ENCODE measurements at places on chromosomes 7 and 10. TPM values are rescaled to one million over a fixed set of nuclear protein-coding genes. Genes with fewer than 3 reads are reported as not detected.

The ADAM22 gene
- total RNA-seq = 4.2 TPM

The PNLIP gene
- total RNA-seq = 1.5 TPM

The SPDYE16 gene
- total RNA-seq = not detected

The EPO gene
- not detected for total RNA-seq

- DNase-seq = no peak
These were observed 28.2 kb downstream of the COL26A1 start for GRCh38 chr7:101390901-101391301.

DNA sequence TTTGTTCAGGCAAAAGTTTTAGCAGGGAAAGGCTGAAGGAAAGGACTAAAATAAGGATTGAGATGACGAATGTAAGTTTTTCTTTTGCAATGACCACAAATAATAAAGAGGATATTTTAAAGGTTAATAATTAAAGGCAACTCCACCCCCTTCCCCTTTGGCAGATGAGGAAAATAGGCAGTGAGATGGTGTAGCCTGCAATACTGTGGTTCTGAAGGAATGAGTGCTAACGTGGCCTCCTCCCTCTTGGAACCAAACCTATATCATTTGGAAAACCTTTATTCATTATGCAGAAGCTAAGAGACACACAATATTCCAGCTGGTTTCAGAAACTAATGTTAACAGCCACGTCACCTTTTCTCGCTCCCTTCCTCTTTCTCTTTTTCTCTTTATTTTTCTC is 70.9 kb upstream of the COL1A2 start:
- DNase-seq = no peak

DNA sequence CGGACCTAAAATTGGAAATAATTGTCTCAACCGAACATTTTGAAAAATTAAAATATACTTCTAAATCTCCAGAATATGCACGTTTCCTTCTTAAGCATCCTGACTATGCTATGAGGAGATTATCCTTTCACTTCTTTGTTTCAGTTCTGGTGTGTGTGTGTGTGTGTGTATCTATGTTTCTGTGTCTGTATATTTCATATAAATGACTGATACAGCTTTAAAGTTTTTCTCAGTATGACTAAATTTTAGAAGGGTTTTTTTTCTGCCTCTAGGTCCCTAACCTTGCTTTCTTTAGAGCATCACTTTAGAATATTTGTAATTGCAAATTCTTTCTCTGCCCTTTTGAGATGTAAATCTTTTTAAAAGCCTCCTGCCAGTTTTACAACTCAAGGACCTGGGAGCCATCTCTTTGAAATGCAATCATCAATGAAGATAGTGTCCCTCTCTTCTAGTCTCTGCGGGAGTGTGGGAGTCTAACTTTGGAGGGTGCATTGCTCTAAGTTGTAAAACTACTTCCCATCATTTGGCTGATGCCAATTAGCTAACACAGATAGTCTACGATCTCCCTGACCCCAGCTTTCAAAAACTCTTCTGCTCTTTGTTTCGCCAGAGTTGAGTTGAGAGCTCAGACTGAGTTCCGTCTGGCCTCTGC is 782.0 kb upstream of the ZWINT start:
- DNase-seq = no peak
